ENCODE measurements at places on chromosomes 5 and 9.

GRCh38 chr5:531101-531748 is 7.0 kb upstream of the SLC9A3 start:
- DNase-seq: no peak

DNA sequence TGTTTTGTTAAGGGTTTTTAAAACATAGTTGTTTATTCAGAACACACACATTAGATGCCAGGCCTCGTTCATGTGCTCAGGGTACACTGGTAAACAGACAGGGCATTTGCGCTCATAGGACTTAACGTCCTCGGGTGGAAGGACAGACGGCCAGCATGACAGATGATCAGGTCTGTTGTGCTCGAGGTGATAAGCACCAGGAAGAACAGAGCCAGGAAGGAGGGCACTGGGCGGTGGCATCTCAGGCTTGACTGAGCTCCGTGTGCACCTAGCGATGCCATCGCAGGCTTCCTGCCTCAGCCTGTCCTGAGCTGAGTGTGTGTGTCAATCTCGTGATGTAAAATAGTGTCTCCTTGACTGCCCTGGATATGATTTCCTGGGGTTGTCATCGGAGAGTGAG is 96.5 kb downstream of the EHMT1 start:
- DNase-seq: no peak

DNA sequence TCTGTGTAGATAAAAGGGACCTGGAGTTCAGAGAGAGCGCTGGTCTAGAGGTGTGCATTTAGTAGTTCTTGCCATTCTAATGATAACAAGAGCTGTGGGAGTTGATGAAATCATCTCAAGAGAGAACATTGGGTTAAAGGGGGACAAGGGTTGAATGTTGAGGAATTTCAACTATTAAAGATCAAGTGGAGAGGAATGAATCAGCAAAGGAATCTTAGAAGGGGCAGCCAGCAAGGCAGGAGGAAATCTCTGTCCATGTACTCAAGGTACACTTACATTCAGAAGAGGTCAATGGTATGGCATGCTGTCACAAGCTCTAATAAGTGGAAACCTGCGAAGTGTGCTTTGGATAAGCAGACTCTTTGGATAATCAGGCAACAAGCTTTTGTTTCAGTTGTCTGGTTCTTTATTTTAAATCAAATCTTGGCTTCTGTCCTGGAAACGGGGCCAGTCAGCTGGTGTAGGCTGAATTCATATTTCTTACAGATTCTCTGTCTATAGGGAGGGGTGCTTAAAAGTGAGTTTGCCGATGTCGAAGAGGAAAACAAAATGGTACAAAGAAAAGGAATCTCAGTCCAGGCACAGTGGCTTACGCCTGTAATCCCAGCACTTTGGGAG is 320.5 kb upstream of the CD180 start:
- no peak for DNase-seq

- no peak for DNase-seq
Measured at GRCh38 chr5:122693963-122694362, 80.9 kb upstream of the SNX2 start.

- DNase-seq: no peak
Measured at GRCh38 chr9:32899761-32900160, 101.7 kb downstream of the APTX start.

DNA sequence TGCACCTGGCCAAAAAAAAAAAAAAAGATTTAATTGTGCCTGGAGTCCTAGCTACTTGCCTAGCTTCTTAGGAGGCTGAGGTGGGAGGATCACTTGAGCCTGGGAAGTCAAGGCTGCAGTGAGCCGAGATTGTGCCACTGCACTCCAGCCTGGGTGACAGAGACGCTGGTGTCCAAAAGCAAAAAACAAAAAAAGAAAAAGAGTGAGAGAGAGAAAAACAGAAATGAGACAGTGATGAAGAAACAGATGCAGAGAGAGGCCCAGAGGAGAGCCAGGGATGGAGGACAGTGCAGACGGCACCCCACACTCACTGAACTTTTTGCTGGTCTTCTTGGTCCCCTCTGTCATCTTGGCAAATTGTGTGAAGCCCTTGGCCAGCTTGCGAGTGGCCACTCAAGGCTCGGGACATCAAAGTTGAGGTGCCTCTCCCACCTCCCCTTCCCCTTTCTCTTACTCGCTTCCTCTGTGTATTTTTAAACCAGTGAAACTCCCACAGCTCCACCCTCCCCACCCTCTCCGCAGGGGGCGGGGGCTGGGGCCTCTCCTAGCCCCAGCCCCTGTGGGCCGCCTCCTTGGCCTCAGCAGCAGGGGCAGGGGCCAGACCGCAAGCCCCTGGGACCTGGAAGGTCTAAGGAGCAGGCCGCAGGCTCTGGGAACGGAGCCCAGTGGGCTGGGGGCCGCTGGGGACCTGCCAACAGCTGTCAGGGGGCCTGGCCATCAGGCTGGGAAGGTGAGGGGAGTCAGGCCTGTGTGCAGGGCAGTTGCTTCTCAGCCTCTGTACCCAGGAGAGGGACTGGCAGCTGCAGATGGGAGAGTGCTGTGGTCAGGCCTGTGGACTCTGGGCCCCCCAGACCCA is at the start of gene SH2D3C:
SH2D3C (minus strand) TSS at position 387 of the 856 bp plus-strand sequence; CDS start at position 348, 39 bp downstream.
- DNase-seq: no peak

DNA sequence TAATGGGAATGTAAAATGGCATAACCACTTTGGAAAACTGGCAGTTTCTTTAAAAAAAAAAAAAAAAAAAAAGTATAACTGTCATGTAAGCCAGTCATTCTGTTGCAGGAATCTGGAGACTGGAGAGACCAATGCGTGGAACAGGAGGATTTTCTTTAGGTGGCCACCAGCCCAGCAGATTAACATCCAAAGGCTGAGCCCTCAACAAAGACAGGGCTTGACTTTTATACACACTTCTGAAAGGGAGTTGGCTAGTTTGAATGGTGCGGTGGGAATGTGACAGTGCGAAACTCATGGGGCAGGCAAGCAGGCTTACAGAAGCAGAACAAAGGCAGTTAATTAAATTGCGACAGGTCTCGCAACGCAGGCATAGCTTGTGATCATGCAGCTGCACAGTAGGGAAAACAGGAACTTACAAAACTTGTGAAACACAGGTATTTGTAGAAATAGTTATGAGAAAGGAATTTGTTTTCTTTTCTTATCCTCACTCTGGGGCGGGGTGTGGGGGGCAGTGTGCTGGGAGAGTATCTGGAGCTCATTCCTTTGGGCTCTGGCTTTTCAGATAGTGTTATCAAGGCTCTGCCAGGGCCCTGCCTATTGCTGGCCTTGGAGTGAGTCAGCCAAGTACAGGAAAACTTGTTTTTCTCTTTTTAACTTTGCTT is 12.0 kb downstream of the UIMC1 start:
- DNase-seq: peak; percentile 53

DNA sequence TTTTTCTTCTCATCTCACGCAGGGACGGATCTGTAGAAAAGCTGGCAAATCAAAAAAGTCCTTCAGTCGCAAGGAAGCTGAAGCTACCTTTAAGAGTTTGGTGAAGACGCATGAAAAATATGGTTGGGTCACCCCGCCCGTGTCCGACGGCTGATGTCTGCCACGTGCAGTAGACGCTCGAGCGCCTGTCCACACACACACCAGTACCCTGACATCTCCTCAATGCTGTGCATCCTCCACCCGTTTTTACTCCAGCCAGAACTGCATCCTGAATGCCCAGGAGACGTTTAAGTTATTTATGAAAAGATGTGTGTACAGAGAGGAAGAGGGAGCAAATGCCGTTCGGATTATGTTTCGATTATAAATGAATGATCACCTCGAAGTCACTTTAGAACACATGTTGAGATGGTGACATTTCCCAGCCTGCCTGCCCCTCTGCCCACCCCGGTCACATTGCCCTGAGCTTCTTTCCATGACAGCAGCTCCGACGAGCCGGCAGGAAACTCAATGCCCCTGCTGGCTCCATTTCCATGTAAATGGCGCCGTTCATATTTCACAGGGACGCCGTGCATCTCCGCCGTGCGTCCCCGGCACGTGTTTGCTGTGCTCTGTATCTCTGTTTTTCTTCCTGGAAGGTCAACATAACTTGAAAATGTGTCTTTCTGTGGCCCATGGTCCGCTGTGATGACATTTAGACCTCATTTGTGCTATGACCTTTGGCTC is 42.7 kb downstream of the UBE2QL1 start:
- peak; percentile 40 for DNase-seq

DNA sequence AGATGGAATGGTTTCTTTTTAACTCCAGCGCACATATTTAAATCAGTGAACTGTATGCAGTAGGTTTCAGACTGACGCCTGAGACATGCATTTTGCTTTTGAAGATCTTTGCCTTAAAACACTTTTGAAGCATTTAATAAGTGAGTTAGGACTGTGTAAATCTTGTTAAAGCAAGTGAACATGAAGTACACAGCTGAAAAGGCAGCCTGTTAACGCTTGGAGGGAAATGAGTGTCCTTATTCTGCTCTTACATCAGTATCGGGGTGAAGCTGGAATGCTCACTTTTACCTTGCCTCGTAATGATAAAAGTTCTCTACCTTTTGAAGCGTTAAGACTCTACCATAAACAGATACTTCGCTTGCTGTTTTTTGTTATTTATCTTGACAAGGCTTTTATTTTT is 552.2 kb downstream of the ZNF608 start:
- DNase-seq: no peak

DNA sequence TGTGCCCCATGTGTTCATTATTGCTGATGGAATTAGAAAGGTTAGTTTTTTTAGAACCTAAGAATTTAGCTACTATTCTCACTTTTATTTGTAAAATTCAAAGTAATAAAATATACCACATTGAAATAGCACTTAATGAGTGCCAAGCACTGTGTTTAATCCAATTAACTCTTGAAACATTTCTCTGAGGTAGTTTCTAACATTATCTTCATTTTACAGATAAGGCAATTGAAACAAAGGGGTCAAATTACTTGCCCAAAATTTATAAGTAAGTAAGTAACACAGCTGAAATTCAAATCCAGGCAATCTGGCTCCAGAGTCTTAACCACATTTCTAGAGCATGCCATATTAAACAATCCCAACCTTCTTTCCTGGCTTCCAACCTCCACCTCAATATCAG is 84.2 kb downstream of the MLLT3 start:
- DNase-seq: no peak

DNA sequence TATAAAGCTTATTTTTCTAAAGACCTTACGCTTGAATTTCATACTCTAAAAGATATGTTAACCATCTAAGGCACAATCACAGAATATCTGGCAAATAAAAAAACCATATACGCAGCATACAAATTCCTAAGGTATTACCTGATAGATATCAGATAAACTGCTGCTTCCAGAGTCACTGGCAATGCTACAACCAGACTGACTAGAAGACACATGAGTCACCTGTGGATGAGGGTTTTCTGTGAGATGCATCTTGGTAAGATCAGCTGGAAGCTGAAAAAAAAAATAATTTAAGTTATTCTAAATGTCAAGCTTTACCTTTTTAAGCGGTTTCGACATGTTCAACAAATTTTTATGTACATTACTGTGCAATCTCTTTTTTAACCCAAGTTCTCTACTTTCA is 113.8 kb downstream of the RAPGEF6 start:
- no peak for DNase-seq

DNA sequence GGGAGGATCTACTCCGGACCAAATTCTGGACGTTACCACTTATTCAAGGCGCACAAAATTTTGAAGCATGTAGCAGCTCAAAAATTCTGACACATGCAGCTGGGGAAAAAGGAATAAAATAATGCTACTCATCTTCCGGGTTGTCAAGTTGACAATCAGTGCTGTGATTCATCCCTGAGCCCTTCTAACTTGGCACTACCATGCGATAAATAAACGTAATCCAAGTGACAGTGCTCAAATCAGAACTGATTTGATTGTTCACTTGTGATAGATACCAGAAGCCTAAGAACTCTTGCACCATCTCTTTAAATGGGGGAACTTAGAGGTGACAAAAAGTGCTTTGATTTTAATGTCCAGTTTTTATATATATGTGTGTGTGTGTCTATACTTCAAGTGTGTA is 230.2 kb upstream of the TLE4 start:
- no peak for DNase-seq

GRCh38 chr5:153624451-153624765 is 133.9 kb downstream of the GRIA1 start:
- no peak for DNase-seq

DNA sequence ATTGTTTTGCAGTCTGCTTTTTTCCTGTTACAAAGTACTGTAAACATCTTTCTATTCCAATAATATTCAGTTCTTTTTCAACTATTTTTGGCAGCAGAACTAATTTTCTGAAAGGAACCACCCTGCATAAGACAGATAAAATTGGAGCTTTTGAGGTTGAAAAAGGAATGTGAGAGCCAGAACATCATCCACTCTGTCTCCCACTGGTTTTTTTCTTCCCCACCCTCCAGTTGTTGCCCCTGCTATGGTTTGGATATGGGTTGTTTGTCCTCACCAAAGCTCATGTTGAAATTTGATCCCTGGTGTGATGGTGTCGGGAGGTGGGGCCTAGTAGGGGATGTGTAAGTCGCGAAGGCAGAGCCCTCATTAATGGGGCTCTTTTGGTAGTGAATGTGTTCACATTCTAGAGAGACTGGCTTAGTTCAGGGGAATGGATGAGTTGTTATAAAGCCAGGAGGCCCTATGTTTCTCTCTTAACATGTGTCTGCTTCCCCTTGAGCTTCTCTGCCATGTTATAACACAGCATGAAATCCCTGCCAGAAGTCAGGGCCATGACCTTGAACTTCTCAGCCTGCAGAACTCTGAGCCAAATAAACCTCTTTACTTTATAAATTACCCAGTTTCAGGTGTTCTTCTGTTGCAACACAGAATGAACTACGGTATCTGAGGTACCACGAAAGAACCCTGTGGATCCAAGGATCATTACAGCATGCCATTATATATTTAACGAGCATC is 34.8 kb upstream of the MAST4 start:
- DNase-seq: no peak

DNA sequence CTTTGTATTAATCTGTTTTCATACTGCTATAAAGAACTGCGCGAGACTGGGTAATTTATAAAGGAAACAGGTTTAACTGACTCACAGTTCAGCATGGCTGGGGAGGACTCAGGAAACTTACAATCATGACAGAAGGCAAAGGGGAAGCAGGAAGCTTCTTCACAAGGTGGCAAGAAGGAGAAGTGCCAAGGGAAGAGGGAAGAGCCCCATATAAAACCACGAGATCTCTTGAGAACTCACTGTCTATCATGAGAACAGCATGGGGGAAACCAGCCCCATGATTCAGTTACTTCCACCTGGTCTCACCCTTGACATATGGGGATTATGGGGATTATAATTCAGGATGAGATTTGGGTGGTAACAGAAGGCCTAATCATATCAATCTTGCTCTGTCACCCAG is 60.9 kb upstream of the CHD1 start:
- no peak for DNase-seq

DNA sequence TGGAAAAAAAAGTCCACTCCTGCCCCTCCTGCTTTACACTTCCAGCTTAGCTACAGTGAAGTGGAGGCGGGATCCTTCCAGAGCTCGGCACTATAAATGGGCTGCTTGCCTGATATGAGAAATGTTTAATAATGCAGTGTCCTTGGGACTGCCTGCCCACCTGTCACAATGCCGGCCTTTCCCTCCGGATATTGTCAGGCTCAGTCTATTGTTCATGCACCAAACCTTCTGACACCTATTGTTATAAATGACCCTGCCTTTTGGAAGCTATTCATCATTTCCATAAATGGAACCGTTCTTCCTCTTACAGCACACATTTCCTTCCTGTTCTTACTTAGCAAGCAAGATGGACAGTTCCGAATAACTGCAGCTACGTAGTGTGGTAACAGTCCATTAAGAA is 146.3 kb downstream of the DMAC1 start:
- no peak for DNase-seq

- DNase-seq: peak; percentile 89
Measured at GRCh38 chr9:36891341-36891811, 142.7 kb downstream of the PAX5 start.
